ENCODE measurements at places on chromosomes 12 and 14.

DNA sequence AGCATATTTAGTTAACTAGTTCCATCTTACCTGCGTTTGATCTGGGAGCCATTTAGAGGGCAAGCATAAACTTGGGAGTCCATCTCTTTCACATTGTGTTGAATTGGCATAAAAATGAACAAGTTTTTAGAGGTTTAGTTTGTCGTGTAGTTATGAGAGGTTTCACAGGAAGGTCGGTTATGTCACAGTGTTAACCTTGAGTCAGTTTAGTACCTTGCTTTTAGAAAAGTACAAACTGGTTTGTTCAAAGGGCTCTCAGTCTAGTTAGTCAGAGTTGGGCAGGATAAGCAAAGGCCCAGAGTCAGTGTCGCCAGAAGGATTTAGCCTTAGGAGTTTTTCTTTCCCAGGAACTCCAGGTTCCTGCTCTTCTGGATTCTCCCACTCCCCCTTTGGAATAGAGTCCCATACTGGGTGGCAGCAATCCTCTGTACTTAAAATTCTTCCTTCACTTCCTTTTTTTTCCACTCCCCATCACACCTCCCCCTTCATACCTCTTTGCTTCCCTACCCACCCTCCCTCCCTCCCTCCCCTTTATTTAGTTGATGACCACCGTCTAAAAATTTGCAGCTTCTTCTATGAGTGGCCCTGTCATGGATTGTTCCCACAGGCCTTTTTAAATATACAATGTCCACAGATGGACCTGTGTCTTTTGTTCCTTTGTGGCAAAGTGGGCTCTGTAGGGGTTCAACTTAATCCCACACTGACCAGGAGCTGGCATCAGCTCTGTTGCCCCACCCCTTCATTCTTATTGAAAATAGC, 12.1 kb downstream of the PCBP2 start:
- no peak for DNase-seq

DNA sequence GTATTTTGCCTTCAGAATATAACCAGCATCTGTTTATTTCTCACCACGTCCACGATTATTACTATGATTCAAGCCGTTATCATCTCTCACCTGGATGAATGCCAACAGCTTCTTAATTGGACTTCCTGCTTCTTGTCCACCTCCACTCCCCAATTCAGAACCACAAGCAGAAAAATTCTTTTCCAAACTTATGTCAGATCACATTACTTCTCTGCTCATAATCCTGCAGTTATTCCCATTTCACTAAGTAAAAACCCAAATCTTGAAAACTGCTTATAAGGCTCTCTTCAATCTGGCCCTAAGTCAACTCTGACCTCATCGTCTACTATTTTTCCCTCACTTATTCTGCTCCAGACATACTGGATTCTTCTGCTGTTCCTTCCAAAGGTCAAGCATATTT, 2.0 kb downstream of the CRY1 start:
- DNase-seq = peak; percentile 63

DNA sequence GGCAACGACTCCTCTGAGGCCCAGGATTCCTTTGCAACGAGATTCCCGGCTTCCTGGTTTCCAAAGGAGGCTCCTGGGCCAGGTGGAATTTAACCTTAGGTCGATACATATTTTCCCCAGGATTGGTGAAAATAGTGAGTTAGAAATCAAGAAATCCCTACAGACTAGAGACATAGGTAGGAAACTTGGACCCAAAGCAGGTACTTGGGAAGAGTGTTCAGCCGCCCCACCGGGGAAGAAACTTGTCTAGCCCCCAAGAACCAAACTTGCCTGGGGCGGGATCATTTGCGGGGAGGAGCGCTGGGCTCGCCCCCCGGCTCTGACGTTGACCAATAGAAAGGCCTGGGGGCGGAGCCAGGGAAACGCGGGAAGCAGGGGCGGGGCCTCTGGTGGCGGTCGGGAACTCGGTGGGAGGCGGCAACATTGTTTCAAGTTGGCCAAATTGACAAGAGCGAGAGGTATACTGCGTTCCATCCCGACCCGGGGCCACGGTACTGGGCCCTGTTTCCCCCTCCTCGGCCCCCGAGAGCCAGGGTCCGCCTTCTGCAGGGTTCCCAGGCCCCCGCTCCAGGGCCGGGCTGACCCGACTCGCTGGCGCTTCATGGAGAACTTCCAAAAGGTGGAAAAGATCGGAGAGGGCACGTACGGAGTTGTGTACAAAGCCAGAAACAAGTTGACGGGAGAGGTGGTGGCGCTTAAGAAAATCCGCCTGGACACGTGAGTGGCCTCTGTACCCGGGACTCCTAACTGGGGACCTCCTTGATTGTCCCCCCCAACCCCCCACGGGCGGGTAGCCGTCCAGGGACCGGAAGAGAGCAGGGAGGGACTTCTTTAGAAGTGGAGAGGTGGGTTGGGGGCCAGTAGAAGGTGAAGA, at the start of gene CDK2:
Gene CDK2 (plus strand): TSS at position 423 of the 874 bp plus-strand sequence. CDS start 179 bp downstream, at position 602.
- peak; percentile 37 for DNase-seq

DNA sequence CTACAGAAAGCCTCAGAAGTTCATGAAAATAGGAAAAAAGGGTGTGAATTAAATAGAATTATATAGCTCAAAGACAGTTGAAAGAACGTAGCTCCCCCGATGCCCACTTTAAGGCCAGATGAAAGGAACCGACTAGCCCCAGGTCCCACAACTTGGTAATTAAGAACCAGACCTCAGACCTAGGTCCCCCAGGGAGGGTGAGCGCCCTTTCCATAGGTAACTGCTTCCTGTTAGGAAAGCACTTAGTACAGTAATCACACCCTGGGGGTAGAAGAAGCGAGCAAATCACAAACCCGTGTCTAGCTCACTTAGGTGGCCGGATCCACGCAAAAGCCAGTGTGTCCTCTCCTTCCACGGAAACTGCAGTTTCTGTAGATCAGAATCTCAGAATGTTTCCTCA, 77.1 kb downstream of the PLXNC1 start:
- no peak for DNase-seq

GRCh38 chr12:53290661-53291060, 4.7 kb upstream of the PFDN5 start:
- no peak for DNase-seq

DNA sequence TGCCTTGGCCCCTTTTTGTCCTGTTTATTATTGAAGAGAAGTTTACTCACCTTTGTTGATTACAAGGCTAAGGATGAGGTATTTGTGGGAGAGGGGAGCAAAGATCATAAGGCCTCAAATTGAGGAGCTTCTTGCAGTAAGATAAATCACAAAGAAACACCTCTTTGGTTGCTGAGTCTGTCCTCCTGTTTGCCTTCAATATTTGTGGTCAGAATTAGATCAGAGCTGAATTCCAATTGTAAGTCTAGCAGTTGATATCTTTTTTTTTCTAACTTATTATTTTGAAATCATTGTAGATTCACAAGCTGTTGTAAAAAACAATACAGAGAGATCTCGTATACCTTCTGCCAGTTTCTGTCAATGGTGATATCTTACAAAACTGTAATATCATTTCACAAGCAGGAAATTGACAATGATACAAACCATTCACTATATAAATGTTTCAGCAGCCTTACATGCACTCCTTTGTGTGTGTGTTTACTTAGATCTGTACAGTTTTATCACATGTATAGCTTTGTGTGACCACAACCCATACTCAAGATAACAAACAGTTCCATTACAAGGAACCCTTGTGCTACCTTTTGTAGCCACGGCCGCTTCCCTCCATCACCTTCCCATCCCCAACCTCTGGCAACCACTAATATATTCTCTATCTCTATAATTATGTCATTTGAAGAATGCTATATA, 97.4 kb downstream of the KICS2 start:
- no peak for DNase-seq

DNA sequence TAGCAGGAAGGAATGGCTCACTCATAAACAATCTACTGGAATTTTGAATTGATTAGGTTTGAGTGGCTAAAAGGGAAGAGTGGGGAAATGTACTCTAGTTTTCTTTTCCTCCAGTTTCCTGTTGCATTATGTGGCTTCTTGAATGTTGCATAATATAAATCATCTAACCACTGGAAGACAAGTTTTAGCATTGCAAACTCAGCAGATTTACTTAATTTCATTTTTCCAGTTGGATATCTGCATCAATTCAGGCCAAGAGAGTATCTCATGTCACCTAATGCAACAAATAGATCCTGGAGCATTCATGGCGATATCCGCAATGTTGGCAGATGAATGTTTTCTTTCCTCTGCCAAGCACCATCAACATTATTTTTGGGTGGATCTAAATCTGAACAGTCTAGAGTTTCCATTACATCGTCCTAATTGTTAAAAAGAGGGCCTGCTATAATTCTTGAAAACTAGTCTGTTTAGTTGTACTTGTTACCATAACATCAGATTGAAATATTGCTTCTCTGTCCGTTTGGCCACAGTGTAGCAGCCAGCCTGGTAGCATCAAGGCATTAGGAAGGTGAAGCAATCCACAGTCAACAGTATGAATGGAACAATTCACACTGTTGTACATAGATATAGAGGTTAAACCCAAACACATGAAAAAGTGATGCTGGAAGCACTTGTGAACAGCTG, 544.2 kb downstream of the ETNK1 start:
- no peak for DNase-seq

DNA sequence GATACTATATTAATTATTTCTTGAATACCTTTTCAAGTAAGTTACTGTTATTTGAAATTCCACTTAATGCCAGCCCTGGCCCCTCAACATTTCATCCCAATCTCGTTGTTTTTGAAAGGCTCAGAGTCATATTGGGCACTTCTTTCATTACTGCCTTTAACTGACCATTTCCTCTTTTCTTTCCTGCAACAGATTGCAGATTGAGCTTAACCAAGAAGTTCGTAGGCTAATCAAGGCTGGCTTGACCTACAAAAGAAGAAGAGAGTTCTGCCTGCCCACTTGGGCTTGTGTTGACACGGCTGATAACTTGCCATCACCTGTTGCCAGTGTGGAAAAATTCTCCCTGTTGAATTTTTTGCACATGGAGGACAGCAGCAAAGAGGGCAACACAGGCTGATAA, 91.0 kb downstream of the FLRT2 start:
- DNase-seq = no peak

DNA sequence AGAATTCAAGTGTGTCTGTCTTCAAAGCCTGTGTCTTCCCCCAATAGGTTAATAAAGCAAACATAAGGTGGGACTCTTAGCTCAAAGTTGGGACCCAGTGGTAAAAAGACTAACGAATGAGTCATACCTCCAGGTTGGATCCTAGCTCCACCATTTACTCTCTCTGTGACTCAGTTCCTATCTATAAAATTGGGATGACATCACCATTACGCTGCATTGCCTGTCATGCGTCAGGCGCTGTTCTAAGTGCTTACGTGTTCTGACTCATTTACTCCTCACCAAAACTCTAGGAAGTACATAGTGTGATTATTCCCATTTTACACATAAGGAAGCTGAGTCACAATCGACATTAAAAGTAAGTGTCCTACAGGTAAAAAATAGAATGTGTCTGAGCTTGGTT, 915.8 kb downstream of the VRK1 start:
- no peak for DNase-seq

GRCh38 chr12:48817873-48818830, at the start of gene CACNB3:
Gene CACNB3, plus strand, starts transcription at chr12:48818496. Its CDS starts 434 bp downstream, at chr12:48818930.
- no peak for DNase-seq

DNA sequence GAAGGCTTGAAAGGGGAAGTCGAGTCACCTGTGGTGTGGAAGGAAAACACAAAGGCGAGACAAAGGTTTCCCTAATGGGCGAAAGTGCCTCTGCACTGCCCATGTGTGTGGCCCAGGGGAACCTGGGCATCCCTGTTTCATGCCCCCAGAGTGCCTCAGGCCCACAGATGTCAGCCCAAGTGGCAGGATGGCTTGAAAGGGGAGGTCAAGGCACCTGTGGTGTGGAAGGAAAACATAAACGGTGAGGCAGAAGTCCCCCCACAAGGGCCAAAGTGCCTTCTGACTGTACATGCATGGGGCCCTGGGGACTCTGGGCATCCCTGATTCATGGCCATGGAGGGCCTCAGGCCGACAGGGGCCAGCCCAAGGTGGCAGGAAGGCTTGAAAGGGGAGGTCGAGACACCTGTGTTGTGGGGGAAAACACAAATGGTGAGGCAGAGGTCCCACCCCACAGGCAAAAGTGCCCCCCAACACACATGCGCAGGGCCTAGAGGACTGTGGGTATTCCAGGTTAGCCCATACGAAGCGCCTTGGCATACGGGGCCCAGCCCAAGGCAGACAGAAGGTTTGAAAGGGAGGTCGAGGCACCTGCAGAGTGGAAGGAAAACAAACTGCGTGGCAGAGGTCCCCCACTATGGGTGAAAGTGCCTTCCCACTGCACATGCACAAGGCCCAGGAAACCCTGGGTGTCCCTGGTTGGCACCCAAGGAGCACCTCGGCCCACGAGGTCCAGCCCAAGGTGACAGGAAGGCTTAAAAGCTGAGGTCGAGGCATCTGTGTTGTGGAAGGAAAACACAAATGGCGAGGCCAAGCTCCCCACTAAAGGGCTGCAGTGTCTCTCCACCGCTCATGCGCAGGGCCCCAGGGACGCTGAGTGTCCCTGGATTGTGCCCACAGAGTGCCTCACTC, 382.3 kb downstream of the ALG10 start:
- DNase-seq = no peak

DNA sequence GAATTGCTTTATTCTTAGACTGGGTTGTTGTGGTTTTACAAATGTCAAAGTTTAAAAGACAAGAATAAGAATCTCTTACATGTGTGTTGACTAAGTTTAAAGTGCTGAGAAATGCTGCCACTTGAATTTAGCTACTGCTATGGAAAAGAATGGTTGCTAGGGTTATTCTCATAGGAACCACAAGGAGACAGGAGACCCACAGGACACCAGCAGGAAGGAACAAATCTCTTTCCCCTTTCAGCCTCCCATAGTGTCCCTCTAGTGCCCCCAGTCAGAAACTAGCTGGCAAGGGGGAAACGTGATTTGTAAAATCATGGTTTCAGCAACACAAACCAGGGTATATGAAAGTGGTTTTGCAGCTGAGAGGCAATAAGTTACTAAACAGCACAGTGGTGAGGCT, 102.7 kb downstream of the ST8SIA1 start:
- DNase-seq = no peak

GRCh38 chr14:74627076-74627475, 15.0 kb upstream of the LTBP2 start:
- no peak for DNase-seq

- DNase-seq = no peak
Measured at GRCh38 chr12:11695321-11695720, 45.8 kb downstream of the ETV6 start.

- no peak for DNase-seq
Measured at GRCh38 chr14:59018978-59019377, 169.5 kb upstream of the DAAM1 start.

- no peak for DNase-seq
Measured at GRCh38 chr12:126760092-126760491, 1506.9 kb upstream of the TMEM132C start.
